ENCODE measurements at places on chromosomes 13 and 19.

DNA sequence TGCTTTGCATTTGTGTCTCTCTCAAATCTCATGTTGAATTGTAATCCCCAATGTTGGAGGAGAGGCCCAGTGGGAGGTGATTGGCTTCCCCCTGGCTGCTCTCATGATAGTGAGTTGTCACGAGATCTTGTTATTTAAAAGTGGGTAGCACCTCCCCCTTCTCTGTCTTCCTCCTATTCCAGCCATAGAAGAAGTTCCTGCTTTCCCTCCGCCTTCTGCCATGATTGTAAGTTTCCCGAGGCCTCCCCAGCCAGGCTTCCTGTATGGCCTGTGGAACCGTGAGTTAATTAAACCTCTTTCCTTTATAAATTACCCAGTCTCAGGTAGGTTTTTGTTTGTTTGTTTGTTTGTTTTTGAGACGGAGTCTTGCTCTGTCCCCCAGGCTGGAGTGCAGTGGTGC is 3.8 kb downstream of the LILRA4 start:
- DNase-seq: no peak

DNA sequence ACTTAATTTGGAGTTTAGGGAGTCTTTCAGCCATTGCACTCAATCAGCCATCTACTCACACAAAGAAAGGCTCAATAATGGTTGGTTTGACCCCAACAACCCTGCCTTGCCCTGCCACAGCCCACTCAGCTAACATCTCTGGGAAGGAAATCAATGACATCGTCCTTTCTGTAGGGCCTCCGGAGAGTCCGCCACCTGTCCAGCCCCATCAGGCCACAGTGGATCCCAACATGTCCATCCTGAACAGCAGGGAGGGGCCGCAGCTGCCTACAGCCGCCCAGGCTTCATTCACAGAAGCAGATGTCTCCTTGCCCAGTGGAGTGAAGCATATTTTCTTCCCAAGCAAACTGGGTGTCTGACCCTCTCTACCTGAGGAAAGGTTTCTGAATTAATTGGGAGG is 4.2 kb upstream of the CDX2 start:
- DNase-seq: no peak

- peak; percentile 87 for DNase-seq
These were observed 44.9 kb downstream of the ESD start for GRCh38 chr13:46751811-46752635.

DNA sequence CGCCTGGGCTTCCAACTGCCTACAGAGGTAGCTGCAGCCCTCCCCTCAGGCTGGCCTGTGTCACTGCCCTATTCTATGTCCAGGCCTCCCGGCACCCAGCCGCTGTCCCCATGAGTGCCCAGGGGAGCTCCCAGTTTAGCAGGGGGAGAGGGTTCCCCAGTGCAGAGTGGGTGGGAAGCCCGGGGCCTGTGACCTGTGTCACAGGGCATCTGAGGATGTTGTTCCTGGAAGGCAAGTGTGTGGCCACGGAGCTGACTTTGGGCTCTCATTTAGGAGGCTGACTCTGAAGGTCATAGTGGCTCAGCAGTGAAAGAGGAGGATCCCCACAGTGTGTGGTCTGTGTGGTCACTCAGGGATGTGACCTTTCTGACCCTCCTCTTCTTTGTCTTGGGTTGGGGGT is 25.1 kb downstream of the PPP1R37 start:
- DNase-seq: no peak

DNA sequence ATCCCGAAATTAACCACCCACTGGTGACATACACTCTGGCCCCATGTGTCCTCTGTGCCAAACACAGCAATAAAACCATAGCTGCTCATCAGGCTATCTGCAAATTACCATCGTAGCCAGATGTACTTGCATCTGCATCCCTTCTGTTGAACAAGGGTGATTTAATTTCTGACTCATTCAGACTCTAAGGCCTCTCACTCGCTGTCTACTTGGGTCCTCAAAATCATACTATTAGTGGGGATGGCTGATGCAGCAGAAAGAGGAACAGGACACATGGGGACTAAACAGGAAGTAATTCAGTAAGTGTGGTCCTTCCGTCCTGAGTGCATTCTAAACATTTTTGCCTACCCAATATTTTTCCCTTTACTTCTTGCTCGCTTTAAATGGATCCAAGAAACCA is 2275.0 kb upstream of the PCDH20 start:
- no peak for DNase-seq

DNA sequence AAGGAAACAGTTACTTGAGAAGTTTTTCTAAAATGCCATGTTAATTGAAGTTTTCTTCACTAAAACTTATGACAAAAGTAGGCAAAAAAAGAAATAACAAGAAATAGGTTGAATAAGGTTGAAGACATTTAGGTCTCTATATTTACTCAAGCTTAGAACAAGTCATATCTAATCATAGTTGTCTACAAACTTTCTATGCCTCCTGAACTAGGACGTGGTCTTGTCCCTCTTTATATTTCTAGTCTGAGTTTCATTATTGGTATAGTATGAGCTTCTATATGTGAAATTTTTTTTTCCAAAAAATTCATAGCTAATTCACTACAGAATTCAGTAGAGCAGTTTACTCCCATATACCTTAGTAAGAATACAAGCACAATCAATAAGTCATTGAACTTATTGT is 836.4 kb downstream of the SLITRK6 start:
- no peak for DNase-seq

DNA sequence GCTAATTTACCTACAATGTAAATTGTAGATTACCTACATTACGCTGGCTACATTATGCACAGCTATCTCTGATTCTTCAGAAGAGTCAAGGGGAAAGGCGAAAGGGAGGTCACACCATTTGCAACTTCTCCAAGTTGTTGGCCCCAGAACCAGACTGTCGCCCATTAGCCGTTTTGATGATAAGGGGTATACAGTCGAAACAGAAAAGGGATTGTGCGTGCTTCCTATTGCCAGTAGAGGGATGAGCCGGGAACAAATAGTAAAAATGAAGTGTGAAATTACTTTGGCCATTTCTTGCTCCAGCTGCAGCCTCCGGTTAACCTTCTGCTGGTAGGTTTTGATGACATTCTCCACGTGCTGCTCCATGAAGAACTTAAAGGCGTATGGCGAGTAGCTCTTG is 73.8 kb downstream of the LATS2 start:
- no peak for DNase-seq

GRCh38 chr13:77698201-77699058 is 943 bp downstream of the SLAIN1 start:
- peak; percentile 64 for DNase-seq

- DNase-seq: no peak
These were observed 70.1 kb upstream of the IPO5 start for GRCh38 chr13:97883396-97883795.

GRCh38 chr19:39303373-39304184 is 7.4 kb downstream of the IFNL1 start:
- DNase-seq: no peak

- DNase-seq: peak; percentile 81
These were observed 13.1 kb downstream of the EPS8L1 start for GRCh38 chr19:55088543-55089341.

- no peak for DNase-seq
These were observed 34.1 kb downstream of the ZNF823 start for GRCh38 chr19:11704626-11705025.

GRCh38 chr19:55603581-55604292 is 1.7 kb upstream of the ZNF865 start:
- no peak for DNase-seq

DNA sequence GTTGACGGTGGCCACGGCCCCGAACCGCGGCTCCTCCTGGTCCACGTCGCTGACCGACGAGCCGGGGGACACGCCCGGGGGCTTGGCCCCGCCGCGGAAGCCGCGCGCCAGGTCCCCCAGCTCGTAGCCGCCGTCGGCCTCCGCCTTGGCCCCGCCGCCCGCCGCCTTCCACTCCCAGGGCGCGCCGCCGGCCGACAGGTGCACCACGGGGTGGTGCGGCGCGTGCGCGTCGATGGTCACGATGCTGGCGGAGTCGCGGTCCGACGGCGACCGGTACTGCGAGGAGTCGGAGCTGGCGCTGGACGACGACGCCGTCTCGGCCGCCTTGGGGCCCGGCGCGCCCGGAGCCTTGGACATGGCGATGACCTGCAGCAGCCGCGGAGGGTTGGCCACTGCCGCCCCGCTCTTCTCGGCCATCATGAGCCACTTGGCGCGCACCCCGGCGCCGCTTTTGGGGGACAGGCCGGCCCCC is 9.0 kb downstream of the PLPPR3 start:
- DNase-seq: no peak

- no peak for DNase-seq
These were observed 327.7 kb downstream of the ZNF536 start for GRCh38 chr19:30699871-30700280.

- DNase-seq: no peak
These were observed 41.0 kb upstream of the GRTP1 start for GRCh38 chr13:113404723-113405471.

DNA sequence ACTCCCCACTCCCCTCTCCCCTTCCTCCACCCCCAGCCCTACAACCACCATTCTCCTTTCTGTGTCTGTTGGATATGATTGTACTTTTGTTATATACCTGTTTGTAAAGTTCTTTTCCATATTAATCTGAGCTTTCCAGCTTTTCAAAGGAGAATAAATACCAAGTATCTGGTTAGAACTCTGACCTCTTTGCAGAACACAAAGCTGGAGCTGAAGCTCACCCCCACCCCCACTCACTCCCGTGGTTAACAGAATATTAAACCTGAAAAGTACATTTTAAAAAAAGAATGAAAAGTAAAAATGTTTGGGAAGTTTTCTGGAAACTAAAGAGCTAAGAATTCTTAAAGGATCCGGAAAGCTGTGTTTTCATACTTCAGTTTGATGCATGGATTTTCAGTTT is 155.2 kb upstream of the RNF113B start:
- DNase-seq: no peak
